ENCODE measurements at places on chromosomes 2 and 18. TPM values are rescaled to one million over a fixed set of nuclear protein-coding genes. Genes with fewer than 3 reads are reported as not detected.

TMEM169 gene
- total RNA-seq, result 2.7 TPM

- no peak for DNase-seq
Observed at GRCh38 chr2:236965841-236966096, 119.9 kb upstream of the COPS8 start.

DNA sequence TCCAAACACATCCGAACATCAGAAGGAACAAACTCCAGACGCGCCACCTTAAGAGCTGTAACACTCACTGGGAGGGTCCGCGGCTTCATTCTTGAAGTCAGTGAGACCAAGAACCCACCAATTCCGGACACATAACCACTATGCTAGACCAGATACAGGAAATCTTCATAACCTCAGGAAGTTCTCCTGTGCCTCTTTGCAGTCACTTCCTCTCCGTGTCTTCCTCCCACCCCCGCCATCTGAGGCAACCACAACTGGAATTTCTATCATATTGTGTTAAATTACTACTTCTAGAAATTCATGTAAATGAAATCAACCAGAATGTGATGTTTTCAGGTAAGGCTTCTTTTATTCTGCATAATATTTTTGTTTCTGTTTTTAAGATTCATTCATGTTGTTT is 631.0 kb upstream of the NXPH2 start:
- DNase-seq, result no peak

DNA sequence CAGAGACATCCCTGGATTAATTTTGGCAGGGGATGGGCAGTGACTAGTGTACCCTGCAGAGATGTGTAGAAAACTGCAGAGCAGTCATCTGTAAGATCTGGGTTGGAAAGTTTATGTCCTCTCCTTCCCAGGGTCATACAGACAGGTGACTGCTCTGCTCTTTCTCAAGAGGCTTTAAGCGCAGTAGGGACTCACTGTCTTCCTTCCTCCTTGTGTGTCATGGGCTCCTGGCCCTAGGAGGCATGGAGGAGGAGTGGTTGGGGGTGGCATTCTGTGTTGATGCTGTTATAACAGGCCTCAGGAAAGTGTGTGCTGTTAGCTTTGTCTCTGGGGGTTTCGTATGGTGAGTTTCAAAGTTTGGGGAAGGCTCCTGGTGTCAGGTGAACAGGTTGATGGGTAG is 130.5 kb upstream of the MGAT5 start:
- DNase-seq, result no peak

DNA sequence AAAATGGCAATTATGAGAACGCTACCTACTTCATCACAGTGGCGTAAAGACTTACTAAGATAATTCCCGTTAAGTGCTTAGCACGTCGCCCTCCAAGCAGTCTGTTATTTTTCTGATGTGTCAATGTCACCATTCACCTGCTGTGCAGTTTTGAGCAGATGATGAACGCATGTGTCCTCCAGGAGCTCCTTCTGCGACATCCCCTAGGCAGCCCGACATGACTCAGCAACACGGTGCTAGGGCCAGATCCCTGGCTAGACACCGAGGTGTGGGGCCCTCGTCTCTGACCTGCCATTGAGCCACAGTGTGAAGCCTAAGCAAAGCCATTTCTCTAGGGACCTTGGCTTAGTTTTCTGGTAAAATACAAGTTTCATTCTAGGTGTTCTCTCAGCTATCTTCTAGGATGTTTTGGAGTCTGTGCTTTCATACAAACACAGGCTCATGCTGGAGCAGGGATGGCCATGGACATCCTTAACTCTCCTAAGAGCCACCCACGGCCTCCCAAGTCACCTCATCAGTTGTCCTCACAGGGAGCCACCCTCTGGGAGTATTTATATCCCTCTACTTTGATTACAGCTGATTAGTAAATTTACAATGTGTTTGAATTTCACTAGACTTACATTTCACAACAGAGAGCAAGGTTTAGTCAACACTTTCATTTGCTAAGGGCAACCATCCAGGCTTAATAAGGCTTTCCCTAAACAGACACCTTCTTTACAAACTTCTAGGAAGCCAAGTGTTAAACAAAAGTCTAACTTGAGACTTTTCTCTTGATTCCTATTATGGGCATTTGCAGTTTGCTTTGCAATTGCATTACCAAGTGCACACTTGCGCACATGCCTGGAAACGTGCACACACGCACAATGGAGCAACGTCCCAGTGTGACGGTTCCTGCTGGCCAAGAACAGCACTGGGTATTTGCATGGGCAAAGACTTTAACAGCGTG is 376.8 kb upstream of the ID2 start:
- DNase-seq, result no peak

DNA sequence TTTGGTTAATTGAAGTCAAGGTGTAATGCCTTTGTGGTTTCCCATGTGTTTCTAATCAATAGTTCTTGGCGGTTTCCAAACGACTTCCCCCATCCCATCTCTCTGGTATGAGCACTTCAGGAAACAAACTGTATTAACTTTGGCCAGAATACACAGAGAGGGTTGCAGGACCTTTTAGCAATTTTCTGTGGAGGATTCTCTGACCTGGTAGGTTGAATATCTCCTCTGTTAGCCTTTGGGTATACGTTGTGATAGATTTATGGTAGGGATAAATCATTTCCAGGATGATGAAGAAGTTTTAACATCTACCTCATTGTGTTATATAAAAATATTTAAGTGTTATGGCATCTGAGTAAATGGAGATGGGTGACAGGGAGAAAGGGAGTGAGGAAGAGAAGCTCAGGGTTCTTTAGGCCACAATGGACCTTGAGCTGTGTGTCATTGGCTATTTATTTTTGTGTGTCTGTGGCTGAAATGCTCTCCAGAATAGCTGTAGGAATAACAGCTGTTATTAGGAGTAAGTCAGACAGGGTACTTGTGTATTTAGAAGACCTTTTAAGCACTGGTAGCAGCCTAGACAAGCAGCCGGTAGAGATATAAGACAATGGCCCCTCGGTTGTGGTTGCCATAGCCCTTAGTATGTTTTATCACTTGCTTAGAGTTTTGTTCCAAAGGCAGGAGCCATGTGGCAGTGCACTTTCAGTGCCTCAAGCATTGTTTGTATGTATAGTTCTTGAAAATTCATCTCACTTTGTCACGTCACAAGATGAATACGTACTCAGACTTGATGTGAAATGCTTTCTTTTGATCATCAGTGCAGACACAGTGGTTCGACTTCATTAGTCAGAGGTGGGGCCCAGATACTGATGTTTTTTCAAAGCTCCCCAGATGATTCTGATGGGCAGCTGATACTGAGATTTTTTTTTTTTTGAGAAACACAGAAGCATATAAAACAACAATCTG is 91.1 kb downstream of the FMNL2 start:
- DNase-seq, result no peak
